Ovary (tissue), 10 donors: ENCODE measurements at places on chromosomes 16 and 17. TPM values are rescaled to one million over a fixed set of nuclear protein-coding genes. Genes with fewer than 3 reads are reported as not detected.

The CACNG3 gene
- total RNA-seq: not detected

The SEZ6L2 gene
- total RNA-seq: 2.6 TPM

DNA sequence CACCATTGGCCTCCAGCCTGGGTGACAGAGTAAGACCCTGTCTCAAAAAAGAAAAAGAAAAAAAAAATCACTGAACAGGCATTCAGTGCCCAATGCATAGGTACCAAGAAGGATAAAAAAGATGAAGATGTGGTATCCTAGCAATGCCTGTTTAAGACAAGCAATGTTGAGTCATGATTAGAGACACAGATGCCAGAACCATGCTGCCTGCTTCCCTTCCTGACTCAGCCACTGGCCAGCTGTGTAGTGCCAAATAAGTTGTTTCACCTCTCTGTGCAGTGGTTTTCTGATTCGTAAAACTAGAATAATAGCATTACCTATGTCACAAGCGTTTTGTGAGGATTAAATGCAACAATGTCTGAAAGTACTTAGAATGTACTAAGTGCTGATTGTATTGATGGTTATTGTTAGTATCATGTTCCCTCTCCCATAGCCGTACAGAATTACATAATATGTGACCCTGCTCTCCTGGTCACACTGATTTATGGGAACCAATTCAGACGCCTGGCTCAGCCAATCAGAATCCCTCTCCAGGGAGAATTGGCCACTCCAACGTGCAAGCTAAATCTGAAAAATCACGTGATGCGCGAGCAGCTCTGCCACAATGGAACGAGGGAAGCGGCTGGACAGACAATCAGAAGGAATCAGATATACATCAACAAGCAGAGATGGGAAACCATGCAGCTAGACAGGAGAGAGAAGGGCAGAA is 241.9 kb downstream of the SLC39A11 start:
- DNase-seq: no peak

The RAD51C gene
- 22.2 TPM for total RNA-seq

- no peak for DNase-seq
These were observed 31.3 kb downstream of the ZC3H18 start for GRCh38 chr16:88601313-88602036.

- DNase-seq: no peak
These were observed 31.4 kb downstream of the GPRC5B start for GRCh38 chr16:19853132-19853741.

- no peak for DNase-seq
These were observed 3.8 kb upstream of the C1QL1 start for GRCh38 chr17:44971776-44972483.

DNA sequence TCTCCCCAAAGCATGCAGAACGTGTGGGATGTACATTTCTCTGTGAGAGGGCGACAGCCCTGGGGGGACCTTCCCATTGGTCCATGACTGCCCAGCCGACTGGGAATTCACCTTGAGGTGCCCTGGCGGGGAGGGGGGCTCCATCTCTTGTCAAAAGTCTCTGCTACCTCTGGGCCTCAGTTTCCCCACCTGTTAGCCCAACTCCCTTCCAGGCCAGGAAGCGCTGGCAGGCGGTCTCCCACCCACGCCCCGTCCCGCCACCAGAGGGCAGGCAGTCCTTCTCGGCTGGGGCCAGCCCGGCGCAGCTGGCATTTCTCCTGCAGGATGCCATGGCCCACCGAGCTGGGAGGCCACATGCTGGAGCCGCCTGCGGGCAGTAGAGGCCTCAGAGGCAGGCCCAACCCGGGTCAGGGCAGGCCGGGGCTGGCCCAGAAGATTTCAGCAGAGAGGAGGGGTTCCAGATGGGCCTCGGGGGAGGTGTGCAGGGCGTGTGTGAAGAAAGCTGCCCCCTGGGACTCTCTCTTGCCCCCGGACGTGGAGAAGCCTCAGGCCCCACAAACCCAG is 16.6 kb downstream of the CD7 start:
- peak; percentile 60 for DNase-seq

The CBFA2T3 gene
- not detected for total RNA-seq

The TACO1 gene
- 15.9 TPM for total RNA-seq

DNA sequence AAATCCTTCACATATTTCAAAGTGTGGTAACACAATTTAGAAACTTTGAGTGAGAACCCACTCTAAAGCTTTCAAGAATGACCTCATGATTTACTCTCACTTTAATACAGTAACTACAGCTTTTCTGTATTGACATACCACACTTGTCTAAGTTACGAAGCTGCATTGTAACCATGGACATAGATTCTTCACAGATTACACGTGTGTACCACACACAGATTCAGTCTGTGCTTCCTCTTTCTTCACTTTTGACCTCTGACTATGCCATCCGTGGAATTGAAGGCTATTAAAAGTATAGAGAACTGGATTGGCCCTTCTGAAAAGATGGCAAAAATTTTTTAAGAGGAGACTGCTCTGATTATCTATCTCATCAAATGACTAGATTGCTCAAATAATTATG is 172.7 kb downstream of the TANC2 start:
- no peak for DNase-seq

DNA sequence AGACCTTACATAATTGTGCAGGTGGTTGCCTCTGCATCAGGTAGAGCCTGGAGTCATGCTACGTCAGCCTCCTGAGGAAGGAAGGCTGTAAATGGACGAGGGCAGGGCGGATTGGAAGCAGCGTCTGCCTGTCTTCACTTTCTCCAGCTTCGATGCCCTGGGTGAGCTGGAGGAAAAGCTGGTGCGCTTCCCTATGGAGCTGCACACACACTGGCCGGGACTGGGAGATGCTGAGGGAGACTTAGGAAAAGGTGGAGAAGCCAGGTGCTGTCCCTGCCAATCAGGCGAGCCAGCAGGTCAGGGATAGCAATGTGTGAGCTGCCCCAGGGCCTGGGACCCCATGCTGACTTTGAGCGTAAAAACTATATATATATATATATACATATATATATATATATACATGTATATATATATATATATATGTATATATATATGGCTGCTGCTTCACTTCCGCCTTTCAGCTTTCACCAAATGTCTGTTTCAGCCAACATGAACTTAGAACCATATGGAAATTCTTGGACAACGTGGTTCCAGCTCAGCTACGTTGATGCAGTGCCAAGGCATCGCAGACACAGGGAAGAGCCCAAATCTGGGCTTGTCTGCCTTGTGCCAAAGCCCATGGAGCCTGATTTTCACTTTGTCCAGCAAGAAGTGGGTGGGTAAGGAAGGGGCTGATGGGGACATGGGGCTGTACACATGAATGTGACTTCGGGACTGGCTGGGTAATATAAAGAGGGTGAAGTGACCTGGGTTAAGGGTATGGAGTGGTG is 71.5 kb upstream of the NKD1 start:
- no peak for DNase-seq
